ENCODE measurements at places on chromosomes 5 and 9. TPM values are rescaled to one million over a fixed set of nuclear protein-coding genes. Genes with fewer than 3 reads are reported as not detected.

GRCh38 chr5:123285122-123286023 lies 137.8 kb downstream of the CEP120 start:
- H3K4me3 ChIP-seq, result no peak overlapping the region
- H3K27ac ChIP-seq, result no peak overlapping the region
- H3K27me3 ChIP-seq, result peaks cover 29% of the 10 kb centered on the region
- H3K36me3 ChIP-seq, result no peaks in the 10 kb centered on the region

- H3K4me1 ChIP-seq, result peaks cover 62% of the 10 kb centered on the region
- no peaks in the 10 kb centered on the region for H3K27me3 ChIP-seq
- H3K4me3 ChIP-seq, result peak overlapping the region; percentile 86
- no peaks in the 10 kb centered on the region for H3K36me3 ChIP-seq
Observed at GRCh38 chr5:39216631-39217030, 2.7 kb downstream of the FYB1 start.

DNA sequence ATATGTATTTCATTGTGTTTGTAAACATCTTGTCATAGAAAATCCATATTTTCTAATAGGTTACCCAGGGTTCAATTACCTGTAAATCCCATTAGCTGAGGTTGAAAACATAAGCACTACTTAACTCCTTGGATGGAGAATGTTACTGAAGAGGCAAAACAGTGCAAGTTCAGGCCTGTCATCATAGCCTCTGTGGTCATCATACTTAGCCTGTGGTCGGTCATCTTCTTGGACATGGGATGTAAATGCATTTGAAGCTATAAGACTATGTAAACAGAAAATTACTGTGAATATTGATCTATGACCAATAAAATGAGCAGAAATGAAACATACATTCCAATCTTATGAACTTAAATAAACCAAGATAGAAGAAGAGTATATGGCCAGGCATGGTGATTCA lies 164.7 kb downstream of the CHSY3 start:
- H3K27me3 ChIP-seq, result no peaks in the 10 kb centered on the region
- no peak overlapping the region for H3K27ac ChIP-seq
- no peak overlapping the region for H3K4me3 ChIP-seq
- DNase-seq, result no peak

DNA sequence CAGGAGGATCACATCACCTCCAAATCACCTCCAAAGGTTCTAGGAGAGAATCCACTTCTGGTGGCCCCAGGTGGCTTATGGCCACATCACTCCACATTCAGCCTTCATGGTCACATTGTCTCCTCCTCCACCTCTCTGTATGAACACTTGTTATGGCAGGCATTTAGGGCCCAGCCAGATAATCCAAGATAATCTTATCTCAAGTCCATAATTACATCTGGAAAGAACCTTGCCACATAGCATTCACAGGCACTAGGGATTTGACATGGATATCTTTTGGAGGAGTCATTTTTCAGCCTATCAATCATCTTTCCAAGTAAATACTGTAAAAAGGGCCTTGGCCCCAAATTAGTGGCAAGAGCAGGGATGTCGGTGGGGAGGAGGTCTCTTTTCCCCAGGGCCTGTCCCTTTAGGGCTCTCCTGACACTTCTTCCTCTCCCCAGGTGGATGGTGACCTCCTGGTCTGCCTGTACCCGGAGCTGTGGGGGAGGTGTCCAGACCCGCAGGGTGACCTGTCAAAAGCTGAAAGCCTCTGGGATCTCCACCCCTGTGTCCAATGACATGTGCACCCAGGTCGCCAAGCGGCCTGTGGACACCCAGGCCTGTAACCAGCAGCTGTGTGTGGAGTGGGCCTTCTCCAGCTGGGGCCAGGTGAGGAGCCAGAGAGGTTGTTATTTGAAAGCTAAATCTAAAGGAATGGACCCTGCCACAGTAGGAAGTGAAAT lies 140.9 kb downstream of the SAXO1 start:
- DNase-seq, result no peak
- no peak overlapping the region for H3K4me3 ChIP-seq
- H3K27me3 ChIP-seq, result peaks cover 4% of the 10 kb centered on the region
- no peaks in the 10 kb centered on the region for H3K36me3 ChIP-seq
- no peak overlapping the region for H3K27ac ChIP-seq

DNA sequence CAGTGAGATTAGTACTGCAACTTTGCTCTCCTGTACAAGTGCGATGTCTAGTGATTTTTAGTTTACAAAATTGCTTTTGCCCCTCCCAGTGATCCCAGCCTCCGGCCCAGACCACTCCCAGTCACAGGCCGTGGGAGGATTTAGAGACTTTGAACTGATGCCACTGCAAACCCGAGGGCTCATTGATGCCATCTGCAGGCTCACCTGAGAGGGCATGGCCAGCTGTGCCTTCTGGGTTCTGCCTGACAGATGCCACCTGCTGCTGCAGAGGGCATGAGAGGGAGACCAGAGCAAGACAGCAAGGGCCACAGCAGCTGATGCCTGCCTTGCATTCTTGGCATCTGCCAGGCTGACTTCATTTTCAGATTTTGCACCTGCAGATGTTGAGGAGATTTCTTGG lies 593.8 kb downstream of the CDK5RAP2 start:
- H3K4me1 ChIP-seq, result no peaks in the 10 kb centered on the region
- DNase-seq, result no peak
- no peaks in the 10 kb centered on the region for H3K27me3 ChIP-seq
- no peak overlapping the region for H3K4me3 ChIP-seq
- H3K36me3 ChIP-seq, result no peaks in the 10 kb centered on the region

DNA sequence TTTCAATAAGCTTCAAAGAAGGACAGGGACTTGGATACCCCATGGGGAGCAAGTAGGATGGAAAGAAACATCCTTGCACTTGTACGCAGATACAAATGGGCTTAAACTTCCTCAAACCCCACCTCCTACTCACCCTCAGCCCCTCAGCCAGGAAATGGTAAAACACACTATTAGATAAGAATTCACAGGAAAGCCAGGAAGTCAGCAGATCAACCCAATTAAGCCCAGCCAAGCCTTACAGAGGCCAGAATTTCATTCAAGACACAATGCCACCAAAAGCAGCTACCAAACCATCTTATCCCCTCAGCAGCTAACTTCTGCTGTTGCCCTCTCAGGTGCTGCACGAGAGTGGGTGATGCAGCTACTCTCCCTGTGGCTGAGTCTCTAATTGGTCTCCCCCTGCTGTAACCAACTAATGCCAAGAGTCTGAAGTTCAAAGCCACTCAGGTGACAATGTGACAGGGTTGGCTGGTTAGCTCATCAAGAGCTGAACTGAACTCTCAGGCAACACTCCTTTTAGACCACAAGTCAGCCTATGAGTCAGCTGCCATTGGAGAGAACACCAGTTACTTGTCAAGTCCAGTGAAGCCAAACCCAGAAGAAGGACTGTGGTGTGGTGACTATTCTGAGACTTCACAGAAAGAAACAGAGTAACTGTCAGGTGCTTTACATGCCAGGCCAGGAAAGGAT lies 201.9 kb downstream of the ZNF608 start:
- H3K4me1 ChIP-seq, result no peaks in the 10 kb centered on the region
- no peak overlapping the region for H3K4me3 ChIP-seq
- DNase-seq, result no peak
- no peak overlapping the region for H3K27ac ChIP-seq
- H3K36me3 ChIP-seq, result no peaks in the 10 kb centered on the region

- DNase-seq, result no peak
- peaks cover 9% of the 10 kb centered on the region for H3K36me3 ChIP-seq
- peaks cover 31% of the 10 kb centered on the region for H3K27me3 ChIP-seq
- H3K4me1 ChIP-seq, result peaks cover 8% of the 10 kb centered on the region
- no peak overlapping the region for H3K4me3 ChIP-seq
Observed at GRCh38 chr5:64163135-64163534, 2.5 kb upstream of the RNF180 start.

DNA sequence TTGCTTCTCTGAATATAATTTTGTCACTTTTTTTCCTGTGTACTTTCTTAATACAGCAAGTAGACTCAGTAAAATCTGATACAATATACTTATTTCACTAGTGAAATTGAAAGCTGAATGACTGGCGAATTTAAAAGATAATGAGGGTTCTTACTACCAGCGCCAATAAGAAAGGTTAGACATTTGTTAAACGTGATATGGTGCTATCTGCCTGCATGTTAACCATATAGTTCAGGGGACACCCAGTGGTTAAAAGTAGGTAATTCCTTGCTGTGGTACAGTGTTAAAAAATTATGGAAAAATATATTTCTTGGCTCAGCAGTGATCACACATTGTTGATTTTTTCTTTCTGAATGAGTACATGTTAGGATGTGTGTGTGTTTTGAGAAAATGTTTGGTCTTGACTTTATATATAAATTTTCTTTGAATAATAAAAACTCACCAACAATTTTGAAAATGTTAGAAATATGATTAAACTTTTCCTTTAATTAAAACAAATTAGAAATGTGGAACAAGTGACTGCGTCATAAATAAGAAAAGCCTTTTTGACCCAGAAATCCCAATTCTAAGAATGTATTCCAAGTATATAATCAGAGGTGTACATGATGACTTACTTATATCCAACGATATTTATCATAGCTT lies 25.8 kb downstream of the CAST start:
- H3K4me3 ChIP-seq, result no peak overlapping the region
- peak; percentile 28 for DNase-seq
- no peak overlapping the region for H3K27ac ChIP-seq
- H3K36me3 ChIP-seq, result peaks cover 10% of the 10 kb centered on the region
- H3K27me3 ChIP-seq, result no peaks in the 10 kb centered on the region

Gene GRM6
- not detected for polyA plus RNA-seq

Gene FBN2
- not detected for polyA plus RNA-seq

Gene SPATA31E1
- polyA plus RNA-seq, result not detected

Gene PCDHB10
- polyA plus RNA-seq, result not detected

Data from naive thymus-derived CD8-positive, alpha-beta T cell (primary cell).